Hematopoietic multipotent progenitor cell treated with erythropoietin and hydrocortisone succinate and interleukin-3 and kit ligand, for 17 days (in vitro differentiated cells): ENCODE measurements at places on chromosomes 12 and 14.

DNA sequence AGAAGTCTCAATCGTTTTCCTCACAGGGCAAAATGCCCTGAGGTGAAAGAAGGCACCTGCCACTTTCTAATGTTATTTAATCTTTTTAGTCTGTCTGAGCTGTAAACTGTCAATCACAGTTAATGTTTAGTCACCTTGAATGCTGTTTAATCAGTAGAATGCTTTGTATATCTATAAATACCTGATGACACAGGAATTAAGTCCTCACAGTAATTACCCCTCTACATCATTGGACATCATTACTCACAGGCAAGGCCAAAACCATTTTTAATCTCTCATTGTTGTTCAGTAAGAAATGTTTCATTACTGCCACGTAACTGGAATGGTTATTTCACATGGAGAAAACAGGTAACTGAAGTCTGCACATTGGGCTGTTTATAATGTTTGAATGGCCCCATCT lies 178.8 kb downstream of the EXOC5 start:
- no peak for DNase-seq

DNA sequence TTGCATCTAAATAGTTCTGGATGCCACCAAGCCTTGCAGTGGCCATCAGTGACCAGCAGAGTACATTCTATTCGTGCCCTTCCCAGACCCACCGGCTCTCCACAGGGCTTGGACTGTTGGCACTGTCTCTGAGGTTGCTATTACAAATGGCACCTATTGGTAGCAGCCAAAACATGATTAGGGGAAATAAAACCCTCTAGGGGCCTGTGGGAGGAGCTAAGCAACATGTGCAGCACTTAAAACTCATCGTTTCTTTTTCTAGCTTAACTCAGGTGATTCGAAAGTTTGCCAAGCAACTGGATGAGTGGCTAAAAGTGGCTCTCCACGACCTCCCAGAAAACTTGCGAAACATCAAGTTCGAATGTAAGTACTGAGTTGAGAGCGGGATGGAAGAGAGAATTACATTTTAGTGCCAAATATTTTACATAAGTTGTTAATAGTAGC lies 65.4 kb upstream of the RIC8B start:
- no peak for DNase-seq

GRCh38 chr12:59010118-59010517 lies 89.8 kb upstream of the LRIG3 start:
- no peak for DNase-seq

- DNase-seq: no peak
Measured at GRCh38 chr12:122858591-122859302, 23.5 kb downstream of the HIP1R start.

DNA sequence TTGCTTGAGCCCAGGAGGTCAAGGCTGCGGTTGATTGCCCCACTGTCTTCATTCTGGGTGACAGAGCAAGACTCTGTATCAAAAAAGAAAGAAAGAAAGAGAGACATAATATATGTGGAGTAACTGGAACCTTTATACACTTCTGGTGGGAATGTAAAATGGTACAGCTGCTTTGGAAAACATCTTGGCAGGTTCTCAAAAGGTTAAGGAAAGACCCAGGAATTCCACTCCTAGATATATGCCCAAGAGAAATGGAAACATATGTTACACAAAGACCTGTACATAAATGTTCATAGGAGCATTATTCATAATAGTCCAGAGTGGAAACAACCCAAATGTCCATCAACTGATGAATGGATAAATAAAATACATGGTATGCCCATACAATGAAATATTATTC lies 7.2 kb downstream of the RBMS2 start:
- no peak for DNase-seq

DNA sequence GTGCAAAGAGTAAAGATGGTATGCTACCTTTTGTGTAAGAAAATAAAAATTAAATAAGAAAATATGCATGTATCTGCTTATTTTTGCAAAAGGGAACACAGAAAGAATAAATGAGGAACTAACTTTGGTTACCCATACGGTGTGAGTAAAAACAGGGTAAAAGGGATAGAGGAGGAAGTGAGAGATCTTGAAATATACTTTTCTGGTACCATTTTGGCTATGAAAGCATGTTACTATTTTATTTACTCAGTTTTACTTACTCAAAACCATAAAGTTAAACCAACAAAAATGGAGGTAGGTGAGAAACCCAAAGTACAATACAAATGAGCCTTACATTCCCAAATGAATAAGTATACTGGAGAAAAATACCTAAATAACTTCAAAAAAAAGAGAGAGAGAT lies 122.0 kb upstream of the EGLN3 start:
- no peak for DNase-seq

DNA sequence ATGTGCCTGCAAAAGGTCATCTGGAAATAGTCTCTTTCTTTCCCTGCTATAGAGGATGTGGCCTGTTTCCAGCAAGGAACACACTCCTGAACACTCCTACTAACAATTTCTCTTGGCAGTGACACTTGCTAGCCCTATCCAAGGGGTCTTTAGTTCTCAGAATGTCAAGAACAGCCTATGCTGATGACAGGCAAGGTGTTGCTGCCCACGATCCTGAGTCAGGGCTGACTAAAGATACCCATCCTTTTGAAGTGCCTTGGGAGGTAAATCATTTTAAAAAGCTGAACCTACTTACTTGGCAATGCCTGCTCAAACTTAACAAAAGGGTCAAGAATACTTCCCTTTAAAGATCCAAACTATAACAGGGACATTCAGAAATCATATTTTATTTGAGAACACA lies 1146.4 kb downstream of the VRK1 start:
- no peak for DNase-seq
